IMR-90 (cell line): ENCODE measurements at places on chromosomes 12 and 14. TPM values are rescaled to one million over a fixed set of nuclear protein-coding genes. Genes with fewer than 3 reads are reported as not detected.

The IL25 gene
- not detected in 2 replicates for total RNA-seq

The HOMEZ gene
- 5.8 and 7.7 TPM in 2 replicates for total RNA-seq

The GZMH gene
- not detected in 2 replicates for total RNA-seq

The GALNT16 gene
- 0.28 and 0.36 TPM in 2 replicates for total RNA-seq

The HIF1A gene
- total RNA-seq: 301 and 493 TPM in 2 replicates

The FAM90A1 gene
- under 0.01 TPM in 1 of 2 replicates, not detected in the other for total RNA-seq

DNA sequence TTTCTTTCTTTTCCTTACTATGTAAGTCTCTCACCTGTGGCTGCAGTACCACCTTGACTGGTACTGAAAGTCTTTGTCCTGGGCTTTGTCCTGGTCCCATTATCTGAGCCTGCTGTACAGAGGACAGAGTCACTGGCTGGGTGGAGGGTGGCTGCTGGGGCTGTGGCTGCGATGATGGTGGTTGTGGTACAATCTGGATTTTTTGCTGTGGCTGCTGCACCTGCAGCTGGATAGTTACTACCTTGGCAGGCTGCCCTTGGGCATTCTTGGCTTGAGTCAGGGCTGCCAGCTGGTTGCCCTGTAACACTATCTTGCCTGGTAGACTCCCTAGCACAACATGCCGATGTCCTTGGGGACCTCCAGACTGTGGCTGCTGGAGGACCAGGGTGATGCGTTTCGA is 27.0 kb downstream of the CHD8 start:
- H3K27me3 ChIP-seq: no peaks in the 10 kb centered on the region
- H3K4me1 ChIP-seq: no peaks in the 10 kb centered on the region
- H3K4me3 ChIP-seq: no peak overlapping the region

- no peaks in the 10 kb centered on the region for H3K27me3 ChIP-seq
- H3K27ac ChIP-seq: no peak overlapping the region
- H3K4me3 ChIP-seq: no peak overlapping the region; the same call in 1 of the 2 replicates
- DNase-seq: peak; percentile 71
- H3K4me1 ChIP-seq: peaks cover 8% of the 10 kb centered on the region
Measured at GRCh38 chr14:77612011-77612620, 4.3 kb downstream of the SPTLC2 start.

- H3K4me3 ChIP-seq: no peak overlapping the region
- 0 out of 2 replicates have a peak, but pooled peaks cover 3% of the 10 kb centered on the region for H3K36me3 ChIP-seq
- no peaks in the 10 kb centered on the region for H3K27me3 ChIP-seq
- peak; percentile 86 for DNase-seq
Measured at GRCh38 chr14:73977896-73978295, 27.8 kb downstream of the COQ6 start.

- H3K4me3 ChIP-seq: no peak overlapping the region
- no peak for DNase-seq
- H3K27ac ChIP-seq: no peak overlapping the region
- no peaks in the 10 kb centered on the region for H3K4me1 ChIP-seq
- H3K27me3 ChIP-seq: no peaks in the 10 kb centered on the region
Measured at GRCh38 chr14:102909462-102909861, 13.0 kb upstream of the AMN start.

DNA sequence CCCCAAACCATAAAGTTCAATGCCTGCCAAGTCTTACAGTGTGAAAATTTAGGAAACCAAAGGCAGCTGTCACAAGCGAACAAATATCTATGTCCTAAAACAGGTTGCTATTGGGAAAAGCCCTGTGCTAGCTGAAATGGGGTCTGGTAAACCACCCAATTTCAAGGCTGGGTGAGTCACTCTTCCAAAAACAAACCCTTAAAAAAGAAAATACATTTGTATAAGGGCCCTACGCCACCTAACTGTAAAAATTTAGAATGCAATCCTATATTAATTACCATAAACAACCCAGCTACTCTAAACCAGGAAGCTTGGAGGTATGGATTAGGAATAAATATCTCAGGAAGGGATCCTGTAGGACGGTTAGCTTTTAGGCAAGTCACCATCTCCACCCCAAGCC is 32.1 kb downstream of the PRMT8 start:
- H3K4me1 ChIP-seq: no peaks in the 10 kb centered on the region
- no peak overlapping the region for H3K27ac ChIP-seq
- no peak for DNase-seq
- no peaks in the 10 kb centered on the region for H3K36me3 ChIP-seq
- no peak overlapping the region for H3K4me3 ChIP-seq
- H3K27me3 ChIP-seq: peaks cover 4% of the 10 kb centered on the region; the same call in 1 of the 2 replicates

GRCh38 chr12:82896979-82897378 is 210.3 kb downstream of the TMTC2 start:
- H3K4me1 ChIP-seq: no peaks in the 10 kb centered on the region
- H3K27me3 ChIP-seq: no peaks in the 10 kb centered on the region
- H3K27ac ChIP-seq: no peak overlapping the region
- DNase-seq: peak; percentile 41
- H3K4me3 ChIP-seq: no peak overlapping the region
- H3K36me3 ChIP-seq: no peaks in the 10 kb centered on the region

DNA sequence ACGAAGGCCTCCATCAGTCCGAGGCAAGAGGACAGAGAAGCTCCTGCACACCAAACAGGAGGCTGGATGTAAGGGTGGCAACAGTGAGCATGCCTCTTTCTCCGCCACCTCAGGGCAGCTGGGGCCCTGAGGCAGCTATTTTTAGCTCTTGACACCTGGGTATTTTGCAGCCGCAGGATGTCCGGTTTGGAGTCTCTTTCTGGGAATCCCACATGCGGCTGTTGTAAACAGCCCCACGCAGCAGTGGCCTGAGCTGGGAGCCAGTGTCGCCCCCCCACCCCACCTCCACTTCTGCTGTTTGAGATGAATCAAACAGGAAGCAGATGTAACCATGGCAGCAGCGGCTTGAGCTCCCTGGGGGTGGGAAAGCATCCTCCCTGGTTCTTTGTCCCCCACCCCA is 11.7 kb downstream of the HDAC7 start:
- no peak overlapping the region for H3K4me3 ChIP-seq
- H3K4me1 ChIP-seq: peaks cover 67% of the 10 kb centered on the region
- H3K36me3 ChIP-seq: peaks cover 22% of the 10 kb centered on the region
- DNase-seq: peak; percentile 68
- peak overlapping the region; percentile 48 for H3K27ac ChIP-seq
- H3K27me3 ChIP-seq: no peaks in the 10 kb centered on the region

DNA sequence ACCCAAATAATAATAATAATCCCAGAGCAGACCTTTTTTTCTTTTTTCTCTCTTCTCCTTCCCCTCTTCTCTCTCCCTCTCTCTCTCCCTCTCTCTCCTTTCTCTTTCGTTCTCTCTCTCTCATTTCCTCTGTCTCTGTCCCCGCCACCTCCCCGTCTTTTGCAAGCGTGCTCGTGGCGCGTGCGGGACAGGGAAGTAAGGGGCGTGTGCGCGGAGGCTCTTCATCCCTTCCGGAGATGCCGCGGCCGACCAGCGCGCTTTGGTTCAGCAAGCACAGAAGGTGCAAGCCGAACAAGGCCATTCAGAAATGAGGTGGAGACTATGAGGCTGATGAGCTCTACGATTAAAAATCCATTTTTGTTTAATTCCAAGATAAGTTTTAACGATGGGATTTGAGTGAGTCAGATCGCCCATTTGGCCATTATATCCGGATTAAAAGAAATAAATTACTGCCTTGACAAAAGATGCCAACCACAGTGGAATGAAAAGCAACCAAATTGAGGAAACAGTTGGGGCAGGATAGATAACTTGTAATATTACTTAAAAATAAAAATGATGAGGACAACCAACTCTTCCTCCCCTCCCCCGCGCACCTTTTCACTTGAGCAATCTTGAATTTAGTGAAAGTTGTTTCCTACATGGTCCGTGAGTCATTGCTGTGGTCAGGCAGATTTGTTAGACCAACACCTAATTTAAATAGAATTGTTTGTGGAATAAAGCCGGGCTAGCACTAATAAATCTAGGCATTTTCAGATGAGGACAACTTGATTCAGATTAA is 1.2 kb upstream of the AMIGO2 start:
- no peaks in the 10 kb centered on the region for H3K36me3 ChIP-seq
- no peaks in the 10 kb centered on the region for H3K27me3 ChIP-seq
- H3K27ac ChIP-seq: peak overlapping the region; percentile 6
- peaks cover 17% of the 10 kb centered on the region for H3K4me1 ChIP-seq

DNA sequence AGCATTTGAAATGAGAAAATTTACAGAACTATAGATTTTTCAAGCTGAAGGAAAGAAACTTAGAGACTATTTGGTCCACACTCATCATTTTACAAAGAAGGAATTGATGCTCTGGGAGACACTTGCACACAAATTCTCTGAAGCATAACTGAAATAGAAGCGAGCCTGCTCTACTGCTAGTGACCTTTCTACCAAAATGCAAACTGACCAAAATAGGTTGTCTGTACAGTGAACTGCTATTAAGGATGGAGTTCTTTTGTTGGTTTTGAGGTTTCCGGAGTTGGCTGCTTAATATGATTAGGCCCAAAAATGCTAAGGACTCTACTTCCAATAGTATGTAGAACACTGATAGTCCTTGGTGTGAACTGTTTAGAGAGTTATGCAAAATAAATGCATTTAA is 194.9 kb downstream of the PPFIA2 start:
- no peak for DNase-seq
- no peak overlapping the region for H3K27ac ChIP-seq
- no peaks in the 10 kb centered on the region for H3K27me3 ChIP-seq

DNA sequence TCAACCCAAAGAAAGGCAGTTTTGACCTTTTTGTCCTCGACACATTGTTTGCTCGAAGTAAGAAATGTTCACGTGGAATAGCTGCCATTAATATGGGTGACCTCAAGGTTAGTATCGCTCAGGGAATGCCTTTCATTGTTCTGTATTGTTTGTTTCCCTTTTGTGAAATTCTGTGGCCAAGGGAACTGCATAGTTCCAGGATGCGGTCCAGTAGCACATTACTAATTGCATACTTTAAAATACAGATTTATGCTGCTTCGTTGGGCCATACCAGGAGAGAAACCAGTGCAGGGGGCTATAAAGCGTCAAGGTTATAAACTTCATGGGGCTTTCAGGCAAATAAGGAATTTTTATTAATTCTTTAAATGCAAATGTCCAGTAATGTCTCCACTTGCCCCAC is 73.3 kb upstream of the USP44 start:
- no peak overlapping the region for H3K4me3 ChIP-seq
- DNase-seq: peak; percentile 31
- H3K4me1 ChIP-seq: peaks cover 3% of the 10 kb centered on the region
- no peaks in the 10 kb centered on the region for H3K27me3 ChIP-seq
- H3K36me3 ChIP-seq: no peaks in the 10 kb centered on the region

DNA sequence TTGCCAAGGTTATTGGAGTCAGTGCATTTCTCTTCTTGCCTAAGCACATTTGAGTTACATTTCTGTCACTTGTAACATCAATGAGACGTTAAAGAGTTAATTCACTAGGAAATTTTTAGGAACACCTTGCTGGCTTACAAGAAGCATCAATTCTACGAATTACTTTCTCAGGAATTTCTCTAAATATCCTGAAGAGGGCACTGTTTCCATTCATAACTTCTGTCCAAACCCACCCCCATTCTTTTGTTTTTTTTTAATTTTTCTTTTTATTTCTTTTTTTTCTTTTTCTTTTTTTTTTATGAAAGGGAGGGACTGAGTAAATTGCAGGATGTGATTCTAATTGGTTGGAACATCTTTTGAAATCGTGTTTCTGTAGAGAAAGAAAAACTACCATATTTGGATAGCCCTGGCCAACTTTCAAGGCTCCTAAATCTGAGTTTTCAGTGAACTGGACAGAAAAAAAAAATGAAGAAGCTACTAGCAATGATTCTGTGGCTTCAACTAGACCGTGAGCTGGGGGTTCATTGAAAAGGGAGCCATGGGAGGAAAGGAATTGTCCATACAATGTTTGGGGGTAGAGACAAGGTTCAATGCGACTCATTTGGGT is 285.3 kb downstream of the DAD1 start:
- no peak overlapping the region for H3K27ac ChIP-seq
- H3K4me1 ChIP-seq: peaks cover 10% of the 10 kb centered on the region
- no peaks in the 10 kb centered on the region for H3K27me3 ChIP-seq
- peak; percentile 50 for DNase-seq

GRCh38 chr12:108340037-108340436 is 926 bp upstream of the CMKLR1 start:
- no peak for DNase-seq
- H3K4me3 ChIP-seq: no peak overlapping the region
- no peaks in the 10 kb centered on the region for H3K4me1 ChIP-seq
- peaks cover 9% of the 10 kb centered on the region; the same call in 1 of the 2 replicates for H3K27me3 ChIP-seq
- H3K36me3 ChIP-seq: no peaks in the 10 kb centered on the region
- H3K27ac ChIP-seq: no peak overlapping the region

GRCh38 chr12:52175371-52176350 is 16.2 kb downstream of the KRT80 start:
- H3K27me3 ChIP-seq: no peaks in the 10 kb centered on the region
- H3K4me1 ChIP-seq: peaks cover 15% of the 10 kb centered on the region
- DNase-seq: no peak
- no peak overlapping the region for H3K27ac ChIP-seq
- no peak overlapping the region for H3K4me3 ChIP-seq

GRCh38 chr12:104553421-104553820 is 96.7 kb downstream of the CHST11 start:
- DNase-seq: no peak
- no peak overlapping the region for H3K27ac ChIP-seq
- H3K4me1 ChIP-seq: no peaks in the 10 kb centered on the region
- no peaks in the 10 kb centered on the region for H3K36me3 ChIP-seq

- no peak overlapping the region for H3K4me3 ChIP-seq
- peak; percentile 63 for DNase-seq
Measured at GRCh38 chr14:70714055-70714550, 72.4 kb downstream of the TTC9 start.

DNA sequence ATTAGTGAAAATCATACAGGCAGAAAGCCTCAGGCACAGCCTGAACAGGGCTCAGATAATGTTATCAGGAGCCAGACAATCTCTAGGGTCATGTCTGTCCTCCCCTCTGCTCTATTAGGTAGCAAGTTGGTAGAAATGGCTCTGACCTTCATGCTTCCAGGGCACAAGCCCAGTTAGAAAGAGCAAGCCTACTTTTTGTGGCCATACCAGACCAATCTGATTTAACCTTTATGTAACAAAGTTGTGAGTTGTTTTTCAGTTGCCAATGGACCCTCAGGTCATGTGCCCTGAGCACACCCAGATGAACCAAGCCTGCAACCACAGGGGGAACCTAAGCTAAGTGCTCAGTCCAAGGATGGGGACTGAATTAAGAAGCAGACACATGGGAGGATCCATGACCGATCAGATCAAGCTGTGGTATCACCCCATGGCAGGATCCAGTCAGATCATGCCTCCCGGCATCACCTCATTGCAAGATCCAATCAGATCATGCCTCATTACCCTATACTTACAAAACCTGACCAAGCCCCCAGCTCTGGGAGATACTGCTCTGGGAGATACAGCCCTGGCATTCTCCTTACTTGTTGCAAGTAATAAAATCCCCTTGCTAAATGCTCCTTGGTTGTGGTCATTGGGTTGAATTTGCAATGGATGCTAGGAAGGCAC is 18.8 kb upstream of the HIGD1C start:
- no peak overlapping the region for H3K4me3 ChIP-seq
- H3K36me3 ChIP-seq: 0 out of 2 replicates have a peak, but pooled peaks cover 2% of the 10 kb centered on the region
- DNase-seq: no peak
